ENCODE measurements at places on chromosomes 3 and 15.

DNA sequence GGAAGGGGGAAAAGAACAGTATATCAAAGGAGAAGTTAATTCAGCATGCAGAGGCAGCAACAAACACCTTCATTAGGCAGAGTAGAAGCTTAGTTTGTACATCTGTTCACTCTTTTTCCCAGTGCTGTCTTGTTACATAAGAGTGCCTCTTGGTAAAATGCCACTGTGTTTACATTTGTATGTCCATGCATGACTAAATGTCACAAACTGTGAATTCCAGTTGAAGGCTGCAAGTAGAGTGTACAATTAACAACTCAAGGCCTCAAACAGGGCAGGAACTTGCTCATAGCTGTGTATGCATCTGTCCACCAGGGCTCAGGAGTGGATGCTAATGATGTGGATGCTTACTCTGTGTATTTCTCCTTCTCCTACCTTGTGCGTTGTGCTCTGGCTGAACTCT is 214.2 kb upstream of the TPM1 start:
- no peak for DNase-seq

DNA sequence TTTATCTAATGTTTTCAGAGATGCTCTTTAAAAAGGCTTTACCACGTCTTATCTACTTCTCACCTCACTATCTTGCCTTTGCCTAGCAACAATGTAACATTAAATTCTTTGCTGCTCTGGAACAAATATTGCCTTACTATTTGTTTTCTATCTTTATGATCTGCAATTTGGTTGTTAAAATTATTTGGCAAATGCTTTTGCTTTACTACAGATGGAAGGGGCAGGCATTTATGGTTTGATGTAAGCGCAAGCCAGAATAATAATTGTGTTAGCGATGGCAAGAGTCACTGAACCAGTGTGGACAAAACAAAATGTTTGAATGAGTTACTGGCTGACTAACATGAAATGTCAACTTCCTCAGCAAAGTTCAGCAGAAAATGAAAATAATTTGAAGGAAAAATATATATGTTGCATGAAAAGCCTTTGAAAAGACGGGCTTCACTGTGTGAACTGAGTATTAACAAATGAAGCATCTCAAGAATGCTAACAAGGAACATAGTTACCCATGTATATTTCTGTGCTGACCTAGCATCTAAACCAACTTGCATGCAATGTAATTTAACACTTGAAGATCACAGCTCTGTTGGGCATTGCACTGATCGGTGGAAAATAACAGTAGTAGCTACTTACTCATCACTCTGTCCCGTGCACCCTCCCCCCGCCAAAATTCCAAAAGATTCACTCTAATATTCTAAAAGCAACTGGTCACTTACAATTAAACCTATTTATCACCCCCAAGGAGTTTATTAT is 454.0 kb upstream of the ARHGEF26 start:
- DNase-seq, result no peak

GRCh38 chr3:9757427-9757826 is 7.7 kb downstream of the OGG1 start:
- DNase-seq, result no peak

DNA sequence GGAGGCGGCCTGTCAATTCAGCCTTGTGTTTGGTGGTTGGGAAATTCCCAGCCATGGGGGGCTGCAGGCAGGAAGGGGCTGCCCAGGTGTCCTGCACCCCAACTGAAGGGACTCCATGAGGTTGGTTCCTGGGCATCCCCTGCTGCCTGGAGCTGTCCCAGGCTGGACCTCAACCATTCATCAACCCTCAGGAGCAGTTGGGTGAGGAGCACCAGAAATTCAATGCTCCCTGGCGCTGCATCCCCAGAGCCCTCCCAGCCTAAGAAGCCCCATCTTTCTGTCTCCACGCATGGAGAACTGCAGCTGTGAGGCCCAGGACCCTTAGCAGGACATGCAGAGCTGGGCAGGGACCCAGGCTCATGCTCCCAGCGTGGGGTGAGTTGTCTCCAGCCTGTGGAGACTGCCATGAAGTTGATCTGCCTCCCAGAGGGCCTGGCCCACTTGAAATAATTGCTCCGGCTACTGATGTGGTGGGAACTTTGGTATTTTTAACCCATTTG is 8.0 kb upstream of the SEMA3B start:
- DNase-seq, result no peak

DNA sequence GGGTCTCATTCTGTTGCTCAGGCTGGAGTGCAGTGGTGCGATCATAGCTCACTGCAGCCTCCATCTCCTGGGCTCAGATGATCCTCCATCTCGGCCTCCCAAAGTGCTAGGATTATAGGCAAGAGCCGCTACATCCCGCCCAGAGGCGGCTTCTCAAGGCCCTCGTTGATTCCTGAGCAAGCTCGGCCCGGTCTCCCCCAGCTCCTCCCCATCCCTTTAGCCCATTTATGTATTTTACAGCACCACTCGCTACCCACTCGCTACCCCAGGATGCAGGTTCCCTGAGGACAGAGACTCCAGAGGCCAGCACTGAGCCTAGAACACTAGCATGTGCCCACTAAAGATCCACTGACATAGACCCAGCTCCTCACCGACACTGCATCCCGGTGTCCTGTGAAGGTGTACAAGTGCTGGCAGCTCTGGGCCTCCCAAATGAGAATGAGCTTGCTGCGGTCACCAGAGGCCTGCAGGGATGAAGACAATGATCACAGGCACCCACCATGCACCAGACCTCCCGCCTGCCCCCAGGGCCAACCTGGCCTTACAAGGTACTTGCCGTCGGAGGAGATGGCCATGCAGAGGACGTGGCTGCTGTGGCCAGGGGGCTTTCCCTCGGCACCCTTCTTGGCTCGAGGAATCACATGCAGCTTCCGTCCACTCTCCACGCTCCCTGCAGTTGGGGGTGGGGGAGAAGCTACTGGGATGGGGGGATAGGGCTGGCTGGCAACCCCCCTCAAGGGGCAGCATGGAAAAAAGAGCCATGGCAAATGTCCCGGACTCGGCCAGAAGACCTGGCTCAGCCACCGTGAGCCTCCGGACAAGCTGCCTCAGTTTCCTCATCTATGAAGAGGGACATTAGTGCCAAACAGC is 5.6 kb downstream of the RRP9 start:
- DNase-seq, result no peak

DNA sequence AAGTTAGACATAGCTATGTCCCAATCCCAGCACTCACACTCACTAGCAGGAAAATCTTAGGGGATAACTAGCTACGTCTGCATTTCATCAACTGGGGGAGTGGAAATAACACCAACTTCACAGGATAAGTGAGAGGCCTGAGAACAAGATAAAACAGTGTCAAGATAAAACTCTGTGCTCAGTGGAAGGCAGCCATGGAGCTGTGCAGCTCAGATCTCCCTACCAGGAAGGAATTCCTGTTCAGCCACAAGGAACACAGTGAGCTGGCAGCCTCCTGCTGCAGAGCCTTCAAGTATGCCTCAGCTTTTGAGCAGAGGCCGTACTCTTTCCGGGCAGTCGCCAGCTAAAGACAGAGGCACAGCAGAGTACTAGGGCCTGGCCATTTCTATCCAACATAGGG is 115.8 kb upstream of the TOPAZ1 start:
- no peak for DNase-seq

- no peak for DNase-seq
Measured at GRCh38 chr3:143755978-143756377, 92.3 kb downstream of the SLC9A9 start.

DNA sequence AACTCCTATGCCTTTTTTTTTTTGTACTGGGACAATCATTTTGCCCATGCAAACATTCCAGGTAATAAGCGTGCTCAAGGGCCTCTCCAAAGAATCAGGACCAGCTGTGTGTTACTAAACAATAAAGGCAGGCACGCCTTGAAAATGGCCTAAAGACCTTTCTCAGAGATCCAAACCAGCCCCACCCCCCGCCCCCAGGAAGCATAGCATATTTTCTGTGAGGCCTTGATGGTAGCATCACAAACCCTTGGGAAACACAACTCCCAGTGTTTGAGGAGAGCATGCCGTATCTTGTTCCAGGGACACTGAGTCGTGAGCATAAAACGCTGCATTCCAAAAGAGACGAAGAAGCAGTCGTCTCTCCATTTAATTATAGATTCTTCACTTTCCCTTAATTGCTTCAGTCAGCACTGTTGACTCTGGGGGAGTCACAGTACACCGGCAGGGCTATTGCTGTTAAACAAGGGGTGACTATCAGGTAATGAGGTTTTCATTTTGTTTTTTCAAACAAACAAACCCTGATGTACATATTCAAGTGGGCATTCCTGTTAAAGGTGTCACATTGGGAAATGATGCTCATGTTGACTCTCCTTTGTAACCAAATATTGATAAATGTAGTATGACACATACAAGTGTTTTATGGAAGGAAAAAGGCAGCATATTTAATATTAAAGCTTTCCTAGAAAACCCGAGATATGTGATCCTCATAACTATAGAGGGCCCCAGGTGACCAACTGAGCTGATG is 4.4 kb upstream of the TPM1 start:
- DNase-seq, result no peak
